ENCODE measurements at places on chromosomes 5 and 9.

DNA sequence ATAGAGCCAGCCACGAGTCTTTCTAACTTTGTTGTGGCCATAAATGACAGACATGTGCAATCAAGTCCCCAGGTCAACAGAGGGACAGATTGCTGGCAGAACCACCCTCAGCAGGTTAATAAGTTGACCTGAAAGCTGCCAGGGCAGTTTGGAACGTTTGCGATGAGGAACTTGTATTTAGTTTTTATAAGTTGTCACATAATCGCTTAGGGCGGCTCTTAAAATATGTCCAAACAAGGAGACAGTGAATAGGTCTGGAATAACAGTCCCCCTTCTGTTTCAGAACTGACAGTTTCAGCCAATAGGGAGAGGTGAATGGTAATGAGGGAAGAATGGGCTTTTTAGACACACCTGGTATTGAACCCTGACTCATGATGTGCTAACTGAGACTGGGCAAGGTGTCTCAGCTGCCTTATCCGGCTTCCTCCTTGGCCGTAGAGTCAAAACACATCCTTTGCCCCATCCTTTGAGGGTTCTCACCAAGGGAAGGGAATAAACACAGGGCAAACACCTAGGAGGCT lies 33.6 kb upstream of the GABRP start:
- no peak for DNase-seq

DNA sequence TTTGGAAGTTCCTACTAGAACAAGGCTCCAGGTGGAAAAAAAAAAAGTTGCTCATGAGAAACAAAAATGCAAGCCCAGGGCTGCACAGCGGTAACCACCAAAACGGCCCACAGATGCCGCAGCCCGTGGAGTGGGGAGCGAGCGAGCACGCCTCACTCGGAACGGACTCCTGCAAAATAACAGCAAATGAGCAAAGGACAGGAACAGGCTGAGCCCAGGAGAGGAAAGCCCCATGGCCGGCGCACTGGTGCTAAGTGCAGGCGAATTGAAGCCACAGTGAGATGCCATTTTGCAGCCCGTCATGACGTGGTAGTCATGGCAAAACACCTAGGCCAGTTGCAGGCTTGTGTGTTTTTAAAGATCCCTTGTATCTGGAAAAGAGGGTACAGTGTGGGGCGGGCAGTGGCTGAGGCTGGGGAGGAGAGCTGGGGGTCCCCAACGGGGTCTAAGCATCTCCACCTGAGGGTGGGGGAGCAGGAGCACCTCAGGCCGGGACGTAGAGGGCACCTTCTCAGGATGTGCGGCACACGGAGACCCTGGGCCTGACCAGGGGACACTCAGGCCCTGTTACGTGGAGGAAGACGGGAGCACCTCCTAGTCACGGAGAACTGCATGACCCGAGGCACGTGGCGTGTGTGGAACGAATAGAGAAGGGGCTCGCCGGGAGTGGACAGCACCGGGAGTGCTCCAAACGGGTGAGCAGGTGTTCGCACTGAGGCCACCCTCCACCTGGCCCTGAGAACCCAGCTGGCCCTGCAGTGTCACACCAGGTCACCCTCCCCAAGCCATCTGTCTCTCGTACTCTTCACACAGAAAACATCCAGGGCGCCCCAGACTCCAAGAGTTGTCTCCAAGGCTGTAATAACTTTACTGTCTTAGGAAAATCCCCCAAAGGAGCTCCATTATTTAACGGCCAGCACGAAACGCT lies 10.7 kb downstream of the GRM6 start:
- no peak for DNase-seq

DNA sequence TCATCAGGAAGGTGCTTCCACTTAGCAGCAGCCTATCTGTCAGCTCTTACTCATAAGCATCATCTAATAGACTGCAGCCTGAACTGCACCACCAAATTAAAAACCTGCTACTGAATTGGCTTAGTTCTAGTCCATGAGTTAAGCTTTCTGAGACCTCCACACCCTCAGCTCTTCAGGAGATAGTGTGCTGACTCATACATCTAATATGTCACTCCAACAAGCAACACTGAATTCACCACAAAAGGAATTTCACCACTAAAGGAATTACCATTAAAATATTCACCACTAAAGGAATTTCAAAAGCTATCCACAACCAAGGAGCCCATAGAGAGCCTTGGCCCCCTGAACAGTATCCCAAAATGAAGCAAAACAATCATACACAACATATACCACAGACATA lies 418.5 kb upstream of the RORB start:
- DNase-seq: no peak

DNA sequence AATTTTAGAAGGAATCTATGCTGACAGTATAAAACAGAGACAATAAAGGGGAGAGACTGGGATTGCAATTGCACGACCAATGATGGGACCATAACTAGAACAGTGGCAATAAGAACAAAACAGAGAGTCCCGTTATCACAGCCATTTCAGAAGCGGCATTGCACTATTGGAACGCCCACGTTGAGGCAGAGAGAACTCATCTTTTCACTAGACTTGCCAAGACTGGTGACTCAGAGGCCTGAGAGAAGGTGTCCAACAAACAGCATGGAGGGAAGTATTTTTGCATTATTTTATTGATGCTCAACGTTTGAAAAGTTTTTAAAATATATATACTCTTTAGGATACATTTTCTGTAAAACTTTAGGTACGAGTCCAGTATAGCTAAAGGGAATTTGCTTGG lies 737.7 kb downstream of the TLE1 start:
- no peak for DNase-seq

GRCh38 chr5:177421062-177421798 lies 5.2 kb upstream of the GRK6 start:
- no peak for DNase-seq

GRCh38 chr5:158854260-158854783 lies 245.4 kb downstream of the EBF1 start:
- DNase-seq: no peak

DNA sequence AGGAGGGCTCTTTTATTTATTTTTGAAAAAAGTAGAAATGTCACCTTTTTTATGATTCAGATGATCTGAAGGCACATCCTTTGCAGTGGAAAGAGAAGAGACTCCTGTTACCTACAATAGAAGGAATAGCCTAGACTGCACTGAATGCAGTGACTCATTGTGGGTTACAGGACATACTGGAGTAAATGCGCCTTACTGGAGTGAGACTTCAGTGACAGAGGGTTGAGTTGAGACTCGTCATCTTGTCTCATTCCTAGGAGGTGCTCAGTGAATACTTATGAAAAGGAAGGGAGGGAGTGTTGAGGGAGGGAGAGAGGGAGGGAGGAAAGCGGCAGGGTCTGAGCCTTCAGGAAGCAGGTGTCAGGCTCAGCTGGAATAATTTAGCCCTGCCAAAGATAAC lies 25.2 kb downstream of the ANKRA2 start:
- no peak for DNase-seq

DNA sequence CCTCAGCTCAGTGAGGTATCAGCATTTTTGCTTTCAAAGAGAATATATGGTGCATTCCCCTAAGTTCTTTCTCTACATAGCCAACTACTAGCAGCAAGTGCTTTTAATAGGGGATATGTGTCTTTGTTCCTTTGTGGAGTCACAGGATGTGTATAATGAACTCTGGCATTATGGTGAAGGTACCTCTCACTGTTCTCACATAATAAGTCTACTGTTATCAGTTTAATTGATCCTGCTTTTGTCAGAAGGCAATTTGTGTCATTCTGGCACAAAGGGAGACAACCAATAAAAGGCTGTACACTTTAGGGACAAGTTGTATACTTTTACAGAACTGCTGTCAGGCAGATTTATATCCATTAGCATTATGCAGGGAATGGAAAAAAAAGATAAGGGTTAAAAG lies 531.4 kb upstream of the RIOK2 start:
- no peak for DNase-seq

DNA sequence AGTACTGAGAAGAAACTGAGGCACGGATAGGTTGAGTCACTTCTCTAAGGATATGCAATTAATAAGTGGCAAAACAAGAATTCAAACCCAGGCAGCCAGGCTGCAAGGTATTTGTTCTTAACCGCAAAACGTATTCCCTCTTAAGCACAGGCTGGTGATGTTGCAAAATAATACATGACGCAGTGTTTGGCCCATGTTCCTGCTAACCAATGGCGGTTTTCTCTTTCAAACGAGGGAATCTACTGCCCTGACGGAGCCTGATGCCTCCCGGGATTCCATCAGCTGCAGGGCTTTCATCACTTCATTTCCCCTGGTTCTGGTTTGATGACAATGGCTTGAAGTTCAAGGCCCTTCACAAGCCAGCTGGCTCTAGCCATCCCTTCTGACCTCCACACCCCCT lies 154.8 kb downstream of the SLIT3 start:
- no peak for DNase-seq

- DNase-seq: no peak
These were observed 283.2 kb upstream of the TMEM161B start for GRCh38 chr5:88551724-88552345.

- no peak for DNase-seq
These were observed 16.2 kb downstream of the PBX3 start for GRCh38 chr9:125763394-125763801.

All from stimulated activated CD8-positive, alpha-beta memory T cell treated with anti-CD3 and anti-CD28 coated beads, Interleukin-7, amount 100 ng/mL, for 1 hour (primary cell).